ENCODE measurements at places on chromosomes 2 and 18.

DNA sequence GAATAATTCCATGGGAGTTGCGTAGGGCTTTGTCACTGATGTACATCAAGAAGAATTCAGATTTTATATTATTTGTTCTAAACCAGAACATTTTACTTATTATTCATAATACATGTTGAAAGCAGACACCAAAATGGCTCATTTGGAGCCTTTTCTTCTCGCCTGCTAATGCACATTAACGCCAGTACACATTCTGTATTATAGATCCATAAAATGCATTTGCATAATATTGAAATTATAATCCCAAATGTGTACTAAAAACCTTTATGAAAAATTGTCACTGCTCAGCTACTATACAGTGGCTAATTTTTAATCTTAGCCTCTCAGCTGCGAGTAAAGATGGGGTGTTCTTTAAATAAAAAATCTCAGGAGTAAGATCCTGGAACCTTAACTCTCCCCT is 452.2 kb upstream of the HNRNPA3 start:
- no peak for DNase-seq

DNA sequence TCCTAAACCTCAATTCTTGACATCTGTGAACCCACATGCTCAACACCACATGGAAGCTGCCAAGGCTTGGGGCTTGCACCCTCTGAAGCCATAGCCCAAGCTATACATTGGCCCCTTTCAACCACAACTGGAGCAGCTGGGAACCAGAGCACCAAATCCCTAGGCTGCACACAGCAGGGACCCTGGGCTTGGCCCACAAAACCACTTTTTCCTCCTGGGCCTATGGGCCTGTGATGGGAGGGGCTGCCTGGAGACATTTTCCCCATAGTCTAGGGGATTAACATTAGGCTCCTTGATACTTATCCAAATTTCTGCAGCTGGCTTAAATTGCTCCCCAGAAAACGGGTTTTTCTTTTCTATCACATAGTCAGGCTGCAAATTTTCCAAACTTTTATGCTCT is 40.3 kb downstream of the EXOC6B start:
- DNase-seq: no peak

DNA sequence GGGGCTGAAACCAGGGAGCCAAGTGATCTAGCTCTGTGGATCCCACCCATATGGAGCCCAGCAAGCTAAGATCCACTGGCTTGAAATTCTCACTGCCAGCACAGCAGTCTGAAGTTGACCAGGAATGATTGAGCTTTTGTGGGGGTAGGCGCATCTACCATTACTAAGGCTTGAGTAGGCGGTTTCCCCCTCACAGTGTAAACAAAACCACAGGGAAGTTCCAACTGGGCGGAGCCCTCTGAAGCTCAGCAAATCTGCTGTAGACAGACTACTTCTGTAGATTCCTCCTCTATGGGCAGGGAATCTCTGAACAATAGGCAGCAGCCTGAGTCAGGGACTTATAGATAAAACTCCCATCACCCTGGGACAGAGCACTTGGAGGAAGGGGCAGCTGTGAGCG is 96.7 kb downstream of the CCDC148 start:
- peak; percentile 14 for DNase-seq

DNA sequence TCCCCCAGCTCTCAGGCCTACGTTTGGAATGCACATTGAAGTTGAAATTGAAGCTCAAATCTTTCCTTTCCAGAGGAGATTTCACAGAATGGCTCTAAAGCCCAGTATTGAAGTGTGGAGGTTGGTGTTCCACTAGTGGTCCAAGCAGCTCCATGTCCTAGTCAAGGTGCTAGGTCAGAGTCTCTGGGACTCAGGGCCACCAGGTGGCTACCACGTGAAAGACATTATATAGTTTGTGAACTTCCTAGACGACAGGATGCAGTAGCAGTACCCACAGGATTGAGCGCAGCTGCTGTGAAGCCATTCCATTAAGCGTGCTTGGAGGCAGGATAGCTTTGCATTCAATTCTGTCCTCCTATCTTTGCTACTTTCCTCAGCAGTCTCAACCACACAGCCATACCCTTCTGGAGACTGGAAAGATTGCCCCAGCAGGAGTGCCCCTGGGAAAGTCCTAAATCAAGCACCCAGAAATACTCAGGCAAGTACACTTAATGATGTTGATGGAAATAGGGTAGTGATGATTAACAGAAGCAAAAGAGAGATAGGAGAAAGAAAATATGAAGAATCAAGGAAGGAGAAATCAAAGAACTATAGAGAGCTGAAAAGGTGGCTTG is 4.7 kb upstream of the TGFA start:
- no peak for DNase-seq

DNA sequence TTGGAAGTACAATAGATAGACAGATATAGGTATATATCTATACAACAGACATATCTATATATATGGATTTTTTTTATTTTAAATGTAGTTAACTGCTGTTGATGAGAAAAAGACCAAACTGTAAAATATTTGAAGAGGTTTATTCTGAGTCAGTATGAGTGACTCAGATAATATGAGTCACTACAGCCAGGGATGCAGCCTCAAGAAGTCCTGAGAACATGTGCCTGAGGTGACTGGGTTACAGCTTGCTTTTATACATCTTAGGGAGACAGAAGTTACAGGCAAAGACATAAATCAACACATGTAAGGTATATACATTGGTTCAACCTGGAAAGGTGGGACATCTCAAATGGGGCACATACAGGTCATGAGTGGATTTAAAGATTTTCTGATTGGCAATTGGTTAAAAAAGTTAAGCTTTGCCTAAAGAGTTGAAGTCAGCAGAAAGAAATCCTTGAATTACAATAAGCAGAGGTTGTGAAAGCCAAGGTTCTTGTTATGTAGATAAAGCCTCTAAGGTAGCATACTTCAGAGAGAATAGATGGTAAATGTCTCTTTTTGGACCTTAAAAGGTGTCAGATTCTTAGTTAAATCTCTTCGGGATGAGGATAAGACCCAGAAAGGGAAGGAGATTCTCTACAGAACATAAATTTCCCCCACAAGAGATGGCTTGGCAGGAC is 149.9 kb downstream of the RBM43 start:
- peak; percentile 6 for DNase-seq

DNA sequence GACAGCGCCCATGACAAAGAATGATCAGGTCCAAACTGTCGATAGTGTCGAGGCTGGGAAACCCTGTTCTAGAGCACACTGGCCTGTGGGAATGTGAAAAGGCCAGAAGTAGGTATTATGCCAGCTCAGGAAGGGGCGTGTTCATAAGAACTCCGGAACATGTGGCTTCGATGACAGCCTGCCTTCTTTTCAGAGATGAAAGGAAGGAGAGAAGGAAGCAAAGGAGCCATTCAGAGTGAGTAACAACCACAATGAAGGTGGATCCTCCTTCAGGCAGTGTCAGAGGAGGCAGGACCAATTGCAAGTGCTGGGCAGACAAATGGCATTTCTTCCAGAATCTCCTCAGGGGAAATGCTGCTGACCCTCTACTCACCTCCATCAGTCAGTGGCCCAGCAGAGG is 58.5 kb downstream of the NCKAP5 start:
- no peak for DNase-seq

GRCh38 chr18:21830532-21830931 is 89.9 kb downstream of the MIB1 start:
- no peak for DNase-seq

DNA sequence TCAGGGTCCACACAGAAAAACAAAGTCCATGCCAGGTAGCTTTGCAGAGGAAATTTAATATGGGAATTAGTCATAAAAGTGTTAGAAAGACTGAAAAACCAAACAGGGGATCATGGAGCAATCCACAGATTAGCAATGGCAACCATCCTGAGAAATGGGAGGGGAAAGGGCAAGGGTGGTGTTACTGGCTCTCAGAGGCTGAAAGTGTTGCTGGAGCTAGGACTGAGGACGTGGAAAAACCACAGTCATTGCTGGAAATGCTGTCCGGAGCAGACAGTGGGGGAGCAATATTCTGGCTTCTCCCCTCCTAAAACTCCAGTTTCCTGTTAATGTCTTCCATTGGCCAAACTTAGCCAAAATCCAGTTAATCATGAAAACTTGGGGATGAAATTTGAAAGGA is 172.4 kb downstream of the ZBTB7C start:
- DNase-seq: no peak

GRCh38 chr18:38718365-38718901 is 1152.8 kb upstream of the CELF4 start:
- DNase-seq: no peak

GRCh38 chr2:235416858-235417499 is 76.9 kb upstream of the AGAP1 start:
- DNase-seq: no peak

GRCh38 chr2:97966545-97967215 is 29.1 kb downstream of the TMEM131 start:
- no peak for DNase-seq

- no peak for DNase-seq
These were observed 196.1 kb downstream of the SLC4A3 start for GRCh38 chr2:219823574-219823973.

- no peak for DNase-seq
These were observed 26.0 kb downstream of the TWIST2 start for GRCh38 chr2:238873841-238874240.

DNA sequence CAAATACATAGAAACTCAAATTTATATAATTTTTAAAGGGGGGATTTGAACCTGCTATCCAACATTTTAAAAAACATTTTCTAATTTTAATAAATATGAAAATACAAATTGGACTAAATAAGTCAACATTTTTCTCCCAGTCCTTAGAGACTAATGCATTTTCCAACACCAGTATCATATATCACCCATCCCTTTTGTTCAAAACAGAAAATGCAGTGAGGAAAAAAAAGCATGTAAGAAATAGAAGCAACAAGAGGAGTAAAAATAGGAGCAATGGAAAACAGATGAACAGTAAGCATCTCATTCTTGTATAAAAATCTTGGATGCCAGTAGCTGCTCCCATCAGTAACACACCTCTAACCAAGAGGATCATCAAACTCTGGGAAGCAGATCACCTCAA is 25.5 kb downstream of the KLF7 start:
- no peak for DNase-seq

DNA sequence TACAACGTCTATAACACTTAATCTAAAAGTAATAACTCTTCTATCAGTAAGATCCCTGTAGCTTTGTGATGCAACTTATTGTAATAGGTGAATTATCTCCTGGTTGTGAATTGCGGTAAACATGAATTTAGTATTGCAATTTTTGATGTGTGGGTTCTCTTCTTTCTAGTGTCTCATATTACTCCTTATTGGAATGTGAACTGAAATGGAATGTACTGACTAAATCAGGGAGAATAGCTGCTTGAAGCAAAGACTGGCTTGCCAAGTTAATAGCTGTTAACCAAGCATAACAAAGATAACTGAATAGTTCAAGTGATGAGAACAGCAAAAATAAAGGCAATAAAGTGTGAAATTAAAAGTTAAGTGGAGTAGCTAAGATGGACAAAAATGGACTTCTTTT is 60.5 kb upstream of the TFPI start:
- DNase-seq: no peak

- no peak for DNase-seq
These were observed 193.8 kb downstream of the FAM210A start for GRCh38 chr18:13532406-13533075.

DNA sequence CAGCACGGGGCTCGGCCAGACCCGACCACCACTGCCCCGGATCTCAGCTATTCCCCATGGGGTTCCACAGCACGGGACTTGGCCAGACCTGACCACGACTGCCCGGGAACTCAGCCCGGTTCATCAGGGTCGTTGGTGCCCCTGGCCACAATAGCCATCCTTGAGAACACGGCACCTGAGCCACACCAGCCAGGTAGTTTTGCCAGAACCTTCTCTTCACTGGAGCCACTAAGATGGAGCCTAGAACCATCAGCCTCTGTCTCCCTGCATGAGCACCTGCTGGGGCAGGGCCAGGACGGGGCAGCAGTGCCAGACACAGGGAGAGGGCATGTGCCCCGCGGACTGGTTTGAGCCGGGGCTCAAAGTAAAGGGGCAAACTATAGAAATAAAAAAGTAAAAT is 11.4 kb upstream of the KCNG2 start:
- DNase-seq: no peak

DNA sequence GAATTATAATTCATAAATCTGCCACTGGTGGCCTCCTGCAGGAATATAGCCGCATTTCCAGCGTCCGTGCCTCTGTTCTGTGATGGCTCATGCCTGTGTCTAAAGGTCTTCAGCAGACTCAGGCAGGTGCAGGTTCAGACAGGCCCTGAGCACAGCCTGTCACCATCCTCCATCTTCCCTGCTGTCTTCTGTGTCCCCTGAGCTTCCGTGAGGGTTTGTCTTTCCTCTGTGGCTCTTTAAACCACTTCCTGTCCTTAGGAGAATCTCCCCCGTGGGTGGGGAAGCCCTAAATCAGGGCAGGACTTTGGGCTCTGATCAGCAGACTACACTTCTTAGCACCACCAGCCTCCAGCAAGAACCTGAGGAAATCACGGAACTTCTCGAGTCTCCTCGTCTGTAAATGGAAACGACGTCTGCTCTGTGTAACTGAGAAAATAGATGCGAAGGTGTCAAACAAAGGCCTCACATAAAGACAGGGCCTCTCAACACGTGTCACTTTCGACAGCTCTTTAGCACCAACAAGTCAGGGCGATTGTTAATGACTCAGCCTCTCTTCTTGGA is 24.1 kb upstream of the NFATC1 start:
- DNase-seq: peak; percentile 26

DNA sequence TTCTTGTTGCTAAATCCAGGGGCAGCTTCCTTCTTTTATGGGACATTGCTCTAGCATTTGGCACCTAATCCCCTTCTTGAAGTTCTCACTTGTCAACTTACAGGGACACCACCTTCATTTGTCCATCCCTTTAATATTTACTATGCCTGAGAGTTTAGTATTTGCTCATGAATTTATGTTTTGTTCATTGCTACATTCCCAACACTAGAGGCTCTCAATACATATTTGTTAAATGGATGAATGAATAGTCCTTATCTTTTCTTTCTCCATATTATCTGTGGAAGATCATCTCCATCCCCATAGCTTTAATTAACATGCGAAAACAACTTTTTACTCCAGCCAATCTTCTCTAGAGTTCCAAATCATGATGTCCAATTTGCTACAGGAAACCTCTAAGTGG is 5.4 kb downstream of the CWC22 start:
- DNase-seq: no peak

DNA sequence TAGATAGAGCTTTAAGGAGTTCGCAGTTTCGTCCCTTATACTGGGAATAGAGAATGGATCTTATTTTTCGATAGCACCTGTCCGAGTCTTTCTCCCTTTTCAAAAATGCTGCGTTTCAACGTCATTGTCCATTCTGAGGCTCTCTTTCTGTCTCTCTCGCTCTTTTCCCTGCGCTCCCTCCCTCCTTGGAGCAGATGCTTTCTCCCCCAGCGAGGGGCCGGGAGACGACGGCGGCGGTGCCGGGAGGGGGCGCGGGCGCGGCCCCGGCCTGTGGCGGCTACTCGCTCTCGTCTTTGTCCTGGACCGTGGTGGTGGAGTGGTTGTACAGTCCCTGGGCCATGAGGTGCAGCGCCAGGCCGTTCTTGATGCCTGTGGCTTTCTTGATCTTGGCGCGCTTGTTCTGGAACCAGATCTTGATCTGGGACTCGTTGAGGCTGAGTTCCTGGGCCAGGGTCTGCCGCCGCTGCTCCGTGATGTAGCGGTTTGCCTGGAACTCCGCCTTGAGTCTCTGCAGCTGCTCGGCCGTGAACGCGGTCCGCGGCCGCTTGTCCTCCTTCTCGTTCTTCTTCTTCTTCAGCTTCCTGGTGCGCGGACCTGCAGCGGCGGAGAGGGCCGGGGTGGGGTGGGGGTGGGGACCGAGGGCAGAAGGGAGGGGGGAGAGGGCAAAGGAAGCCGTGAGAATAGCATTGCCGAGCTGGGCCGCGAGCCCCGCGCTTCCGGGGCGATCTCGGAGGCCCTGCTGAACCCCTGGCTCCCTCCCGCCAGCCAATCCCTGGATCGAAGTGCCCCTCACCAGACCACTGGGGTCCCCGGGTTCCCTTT is 4.6 kb downstream of the EN1 start:
- no peak for DNase-seq

Data from activated CD4-positive, alpha-beta T cell treated with anti-CD3 and anti-CD28 coated beads for 36 hours (primary cell).